Fibroblast of villous mesenchyme (primary cell): ENCODE measurements at places on chromosomes 5 and 9. TPM values are rescaled to one million over a fixed set of nuclear protein-coding genes. Genes with fewer than 3 reads are reported as not detected.

GRCh38 chr9:17751486-17751885 lies 172.6 kb downstream of the SH3GL2 start:
- DNase-seq: no peak

The SLC2A8 gene
- total RNA-seq: 8.2 and 9.3 TPM in 2 replicates

The KIAA1958 gene
- 1.3 and 1.7 TPM in 2 replicates for total RNA-seq

- peak; percentile 96 for DNase-seq
Observed at GRCh38 chr5:82165740-82166530, 112.2 kb downstream of the RPS23 start.

GRCh38 chr5:40669606-40670390 lies 9.9 kb upstream of the PTGER4 start:
- peak; percentile 74 for DNase-seq

The RMRP gene
- total RNA-seq: 103,191 and 163,599 TPM in 2 replicates
